ENCODE measurements at places on chromosomes 11 and 22.

- DNase-seq = no peak
Observed at GRCh38 chr22:28442711-28443525, 236.7 kb downstream of the TTC28 start.

DNA sequence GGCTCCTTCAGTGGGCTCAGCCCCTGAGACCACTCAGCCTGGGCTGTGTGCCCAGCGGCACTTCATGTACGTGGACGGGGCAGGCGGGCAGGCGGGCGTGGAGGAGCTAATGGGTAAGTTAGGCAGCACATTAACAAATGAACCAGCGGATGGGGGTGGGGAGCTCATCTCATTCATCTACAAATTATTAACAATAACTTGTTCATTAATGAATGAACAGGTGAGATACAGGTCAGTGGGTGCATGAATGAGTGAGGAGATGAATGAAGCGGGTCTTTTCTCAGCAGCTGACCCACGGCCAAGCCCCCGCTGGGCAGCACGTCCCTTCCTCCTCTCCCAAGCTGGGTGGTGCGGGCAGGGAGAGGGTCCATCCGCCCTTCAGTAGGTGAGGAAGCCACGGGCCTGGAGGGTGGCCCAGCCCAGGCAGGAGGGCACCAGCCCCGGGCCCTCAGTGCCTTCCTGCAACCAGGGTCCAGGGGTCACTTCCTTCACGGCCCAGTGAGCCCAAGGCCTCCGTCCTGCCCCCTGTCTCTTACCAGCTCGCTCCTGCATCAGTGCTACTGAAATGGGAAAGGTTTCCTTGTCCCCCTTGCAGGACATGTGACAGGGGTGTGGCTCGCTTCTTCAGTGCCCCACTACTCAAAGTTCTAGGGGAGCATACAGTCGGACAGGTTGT lies 60.5 kb upstream of the KCNQ1OT1 start:
- DNase-seq = no peak

- no peak for DNase-seq
Observed at GRCh38 chr11:90512846-90513245, 290.0 kb upstream of the CHORDC1 start.

DNA sequence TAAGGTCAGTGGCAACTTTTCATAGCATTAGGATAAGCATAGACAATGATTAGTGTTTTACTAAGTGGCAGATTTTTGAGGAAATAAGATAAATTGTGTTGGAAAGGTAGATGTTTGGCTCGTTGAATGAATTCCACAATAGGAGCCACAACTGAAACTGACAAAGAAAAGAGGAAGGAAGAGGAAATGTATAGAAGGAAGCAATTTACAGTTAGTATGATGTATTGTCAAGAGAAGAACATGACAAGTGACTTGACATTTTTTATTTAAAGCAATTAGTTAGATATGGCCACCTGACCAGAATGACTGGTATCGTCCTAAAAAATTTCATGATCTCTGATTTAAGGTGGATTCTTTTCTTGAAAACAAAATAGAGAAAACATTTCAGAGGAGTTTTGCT lies 3.1 kb upstream of the RAG2 start:
- no peak for DNase-seq

DNA sequence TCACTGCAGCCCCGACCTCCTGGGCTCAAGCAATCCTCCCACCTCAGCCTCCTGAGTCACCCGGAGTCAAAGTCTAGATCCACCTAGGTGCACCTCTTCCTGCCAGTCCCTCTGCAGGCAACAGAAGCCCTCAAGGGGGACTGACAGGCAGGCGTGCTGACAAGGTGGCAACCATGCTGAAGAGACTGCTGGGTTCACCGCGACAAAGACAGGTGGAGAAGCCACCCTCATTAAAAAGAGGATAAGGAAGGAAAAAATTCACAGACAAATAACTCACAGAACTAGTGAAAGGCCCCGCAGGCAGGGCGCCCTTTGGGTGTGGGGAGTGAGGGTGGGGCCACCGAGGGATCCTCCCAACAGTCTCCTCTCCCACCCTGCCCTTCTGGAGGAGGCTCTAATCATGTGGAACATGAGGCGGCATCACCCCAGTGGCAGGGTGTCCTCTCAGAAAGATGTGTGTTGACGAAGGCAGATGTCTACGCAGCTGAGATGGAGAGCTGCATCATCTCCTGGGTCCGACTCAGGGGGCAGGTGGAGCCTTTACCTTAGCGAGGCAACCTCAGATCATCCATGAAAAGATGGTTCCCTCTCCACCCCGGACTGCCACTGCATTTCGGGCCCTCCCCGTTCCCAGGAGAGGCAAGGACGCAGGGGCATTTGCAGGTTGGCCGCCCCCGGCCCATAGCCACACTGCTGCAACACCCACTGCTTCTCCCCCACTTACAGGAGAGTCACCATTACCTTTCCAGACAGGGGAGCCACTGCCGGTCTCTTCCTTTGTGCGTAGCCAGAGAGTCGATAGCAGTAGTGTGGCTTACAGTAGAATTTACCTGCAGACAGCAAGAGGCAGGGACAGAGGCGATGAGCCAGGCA lies 91.2 kb upstream of the BID start:
- no peak for DNase-seq

GRCh38 chr11:19628018-19628417 lies 84.6 kb upstream of the NAV2 start:
- DNase-seq = no peak

DNA sequence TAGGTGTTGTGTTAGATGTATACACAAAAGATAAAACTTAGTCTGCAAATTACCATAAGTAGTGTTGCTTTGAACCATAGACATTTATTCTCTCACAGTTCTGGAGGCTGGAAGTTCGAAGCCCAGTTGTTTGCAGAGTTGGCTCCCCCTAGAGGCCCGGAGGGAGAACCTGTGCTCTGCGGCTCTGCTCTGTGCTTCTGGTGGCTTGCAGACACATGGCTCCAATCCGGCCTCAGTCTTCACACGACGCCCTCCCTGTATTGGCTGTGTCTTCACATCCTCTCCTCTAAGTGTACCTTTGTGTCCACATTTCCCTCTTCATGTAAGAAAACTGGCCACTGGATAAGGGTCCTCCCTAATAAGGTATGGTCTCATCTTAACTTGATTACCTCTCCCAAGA lies 128.4 kb downstream of the OPCML start:
- no peak for DNase-seq

DNA sequence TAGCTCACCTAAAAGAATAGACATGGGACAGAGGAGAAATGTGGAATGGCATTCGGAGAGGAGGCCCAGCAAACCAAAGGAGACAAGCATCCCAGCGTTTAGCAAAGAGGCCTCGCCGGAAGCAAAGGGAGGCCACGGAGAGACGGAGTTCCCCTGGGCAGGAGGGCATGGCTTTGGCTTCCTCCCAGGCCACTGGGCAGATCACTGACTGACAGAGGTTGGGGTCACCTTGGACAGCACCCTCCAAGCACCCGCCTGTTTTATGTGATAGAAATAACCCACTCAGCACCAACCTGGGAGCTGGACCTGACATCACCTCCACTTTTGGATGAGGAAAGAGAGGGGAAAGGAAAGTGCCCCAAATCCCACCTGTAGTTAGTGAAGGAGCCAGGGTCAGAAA lies 434.1 kb downstream of the BRD1 start:
- DNase-seq = no peak
